Aorta (tissue), 5 donors: ENCODE measurements at places on chromosomes 6 and 20. TPM values are rescaled to one million over a fixed set of nuclear protein-coding genes. Genes with fewer than 3 reads are reported as not detected.

The MAP7 gene
- 2.5 TPM for total RNA-seq

GRCh38 chr6:92180090-92180489, 1239.3 kb downstream of the EPHA7 start:
- H3K4me1 ChIP-seq: no peaks in the 10 kb centered on the region
- H3K27ac ChIP-seq: no peak overlapping the region
- H3K4me3 ChIP-seq: no peak overlapping the region

- H3K27me3 ChIP-seq: no peaks in the 10 kb centered on the region
- H3K4me3 ChIP-seq: no peak overlapping the region
- no peaks in the 10 kb centered on the region for H3K4me1 ChIP-seq
- H3K27ac ChIP-seq: no peak overlapping the region
These were observed 68.3 kb downstream of the PKHD1 start for GRCh38 chr6:52019092-52019491.

DNA sequence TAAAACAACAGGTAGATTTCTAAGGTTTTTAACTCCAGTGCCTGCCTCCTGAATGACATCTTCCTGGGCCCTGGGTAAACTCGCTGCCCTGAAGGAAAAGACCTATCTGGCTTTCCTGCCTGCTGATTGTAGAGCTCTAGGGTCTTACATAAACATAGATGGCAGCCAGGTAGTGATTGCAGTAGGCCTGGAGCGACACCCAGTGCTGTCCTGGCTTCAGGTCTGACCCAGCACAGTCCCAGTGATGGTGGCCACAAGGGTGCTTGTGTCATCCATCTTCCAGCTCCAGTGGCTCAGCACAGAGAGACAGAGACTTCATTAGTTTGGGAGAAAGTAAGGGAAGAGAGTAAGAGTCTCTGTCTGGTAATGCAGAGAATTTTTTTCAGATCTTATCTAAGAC, 542.9 kb upstream of the IMPG1 start:
- no peak for DNase-seq
- no peaks in the 10 kb centered on the region for H3K27me3 ChIP-seq
- H3K4me1 ChIP-seq: no peaks in the 10 kb centered on the region
- no peaks in the 10 kb centered on the region for H3K36me3 ChIP-seq
- no peak overlapping the region for H3K4me3 ChIP-seq

DNA sequence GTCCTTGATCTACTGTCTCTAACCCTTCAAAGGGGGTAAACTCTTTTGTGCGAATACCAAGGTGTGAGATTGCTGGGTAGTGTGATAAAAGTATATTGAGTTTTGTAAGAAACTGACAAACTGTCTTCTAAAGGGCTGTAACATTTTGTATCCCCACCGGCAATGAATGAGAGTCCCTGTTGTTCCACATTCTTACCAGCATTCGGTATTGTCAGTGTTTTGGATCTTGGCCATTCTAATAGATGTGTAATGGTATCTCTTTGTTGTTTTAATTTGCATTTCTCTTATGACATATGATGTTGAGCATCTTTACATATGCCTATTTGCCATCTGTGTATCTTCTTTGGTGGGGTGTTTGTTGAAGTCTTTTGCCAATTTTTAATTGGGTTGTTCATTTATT, 1090.7 kb downstream of the KIF16B start:
- no peaks in the 10 kb centered on the region for H3K27me3 ChIP-seq
- DNase-seq: no peak
- no peaks in the 10 kb centered on the region for H3K4me1 ChIP-seq
- H3K36me3 ChIP-seq: no peaks in the 10 kb centered on the region
- H3K4me3 ChIP-seq: no peak overlapping the region
- H3K27ac ChIP-seq: no peak overlapping the region

The TGM3 gene
- not detected for total RNA-seq

DNA sequence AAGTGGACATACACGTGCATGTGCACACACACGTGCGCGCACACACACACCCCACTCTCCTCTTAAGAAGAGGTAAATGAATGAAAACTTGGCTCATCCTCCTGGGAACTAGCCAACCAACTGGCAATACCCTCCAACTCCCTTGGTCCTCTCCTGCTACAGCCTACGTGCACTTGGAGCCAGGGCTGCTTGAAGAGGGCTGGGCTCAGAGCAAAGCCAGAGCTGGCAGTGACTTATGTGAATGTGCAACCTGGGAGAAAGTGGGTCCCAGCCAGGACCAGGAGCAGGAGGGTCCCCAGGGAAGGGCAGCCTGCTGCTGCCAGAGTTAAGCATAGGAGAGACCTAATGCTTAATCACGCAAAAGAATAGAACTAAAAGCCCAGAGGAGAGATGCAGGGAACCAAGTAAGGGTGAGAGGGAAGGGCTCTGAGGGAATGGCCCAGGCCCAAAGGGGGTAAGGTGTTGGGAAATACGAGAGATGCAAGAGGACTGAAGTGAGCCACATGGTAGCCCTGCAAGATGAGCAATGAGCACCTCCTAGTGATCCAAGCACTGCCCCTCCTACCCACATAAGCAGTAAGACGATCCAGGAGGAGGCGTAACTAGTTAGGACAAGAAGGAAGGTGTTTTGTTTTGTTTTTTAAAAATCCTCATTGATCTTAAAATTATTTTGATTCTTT, 24.7 kb downstream of the TRAF3IP2 start:
- H3K27me3 ChIP-seq: no peaks in the 10 kb centered on the region
- no peaks in the 10 kb centered on the region for H3K4me1 ChIP-seq
- H3K4me3 ChIP-seq: no peak overlapping the region
- no peak overlapping the region for H3K27ac ChIP-seq

DNA sequence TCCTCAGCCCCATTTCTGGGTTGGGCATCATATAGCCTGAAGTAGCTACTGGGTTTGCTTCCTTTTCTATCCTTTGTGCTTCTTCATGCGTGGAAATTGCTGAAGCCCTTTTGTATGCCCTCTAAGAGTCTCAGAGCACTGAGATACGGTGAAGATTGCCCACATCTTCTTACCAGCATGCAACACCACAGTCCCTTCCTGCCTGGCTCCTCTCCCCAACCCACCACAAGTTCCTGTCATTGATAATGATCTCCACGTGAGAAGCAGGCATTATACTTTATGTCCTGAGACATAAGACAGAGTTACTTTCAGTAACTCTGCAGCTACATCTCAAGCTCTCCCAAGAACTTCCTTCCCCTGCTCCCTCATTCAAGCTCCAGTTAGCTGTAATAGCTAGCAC, 15.8 kb upstream of the PLCB4 start:
- H3K4me1 ChIP-seq: peaks cover 4% of the 10 kb centered on the region
- no peaks in the 10 kb centered on the region for H3K27me3 ChIP-seq
- no peaks in the 10 kb centered on the region for H3K36me3 ChIP-seq
- no peak overlapping the region for H3K4me3 ChIP-seq

GRCh38 chr6:134177753-134178160, 125.3 kb upstream of the SLC2A12 start:
- H3K27me3 ChIP-seq: no peaks in the 10 kb centered on the region
- peak overlapping the region; percentile 11 for H3K27ac ChIP-seq
- no peak for DNase-seq
- H3K4me1 ChIP-seq: no peaks in the 10 kb centered on the region
- no peaks in the 10 kb centered on the region for H3K36me3 ChIP-seq
- H3K4me3 ChIP-seq: no peak overlapping the region

The CALHM6 gene
- total RNA-seq: 1.8 TPM

- peak overlapping the region; percentile 99 for H3K27ac ChIP-seq
- no peak for DNase-seq
- H3K36me3 ChIP-seq: peaks cover 5% of the 10 kb centered on the region
- no peaks in the 10 kb centered on the region for H3K4me1 ChIP-seq
- peak overlapping the region; percentile 100 for H3K4me3 ChIP-seq
These were observed 2.0 kb downstream of the FOXC1 start for GRCh38 chr6:1611572-1612298.

DNA sequence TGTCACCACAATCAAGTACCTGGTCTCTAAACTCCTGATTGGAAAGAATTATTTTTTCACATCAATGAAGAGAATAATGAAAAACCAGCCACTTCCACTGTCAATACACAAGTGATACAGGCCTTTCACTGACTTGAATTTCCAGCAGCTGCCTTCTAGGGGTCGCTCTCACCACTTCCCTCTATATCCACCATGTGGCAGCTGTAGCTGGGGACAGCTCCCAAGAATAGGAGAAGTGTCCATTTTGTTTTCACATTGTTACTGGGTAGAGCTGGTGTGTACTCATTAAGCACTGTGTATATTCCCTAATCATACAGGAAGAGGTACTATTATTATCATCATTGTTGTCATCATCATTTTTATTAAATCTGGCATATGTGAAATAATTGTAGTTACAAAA, 438.4 kb upstream of the SPTLC3 start:
- no peak overlapping the region for H3K4me3 ChIP-seq
- no peak overlapping the region for H3K27ac ChIP-seq
- H3K4me1 ChIP-seq: no peaks in the 10 kb centered on the region
- DNase-seq: no peak
- H3K36me3 ChIP-seq: no peaks in the 10 kb centered on the region
- H3K27me3 ChIP-seq: no peaks in the 10 kb centered on the region

DNA sequence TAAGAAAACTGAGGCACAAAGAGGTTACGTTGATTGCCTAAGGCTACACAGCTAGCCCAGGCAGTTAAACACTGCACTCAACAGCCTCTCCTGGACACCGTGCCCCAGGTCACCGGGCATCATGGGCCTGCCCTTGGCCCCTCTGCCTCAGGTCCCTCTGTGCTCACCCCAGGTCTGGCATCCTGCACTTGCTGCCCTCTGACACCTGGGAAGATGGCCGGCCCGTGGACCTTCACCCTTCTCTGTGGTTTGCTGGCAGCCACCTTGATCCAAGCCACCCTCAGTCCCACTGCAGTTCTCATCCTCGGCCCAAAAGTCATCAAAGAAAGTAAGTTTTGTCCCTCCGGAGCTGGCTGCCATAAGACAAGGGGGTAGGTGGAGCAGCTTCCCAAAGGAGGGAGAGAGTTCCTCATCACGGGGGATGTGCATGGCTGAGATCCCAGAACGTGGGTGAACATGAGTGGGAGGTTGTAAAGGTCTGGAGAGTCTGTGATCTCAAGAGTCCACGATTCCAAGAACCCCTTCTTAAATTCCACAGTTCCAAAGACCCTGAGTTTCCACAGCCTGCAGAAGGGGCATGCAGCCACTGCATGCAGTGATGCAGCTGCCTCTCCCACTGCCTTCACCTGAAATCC, 3.0 kb downstream of the BPIFB1 start:
- peak; percentile 59 for DNase-seq
- H3K36me3 ChIP-seq: no peaks in the 10 kb centered on the region

DNA sequence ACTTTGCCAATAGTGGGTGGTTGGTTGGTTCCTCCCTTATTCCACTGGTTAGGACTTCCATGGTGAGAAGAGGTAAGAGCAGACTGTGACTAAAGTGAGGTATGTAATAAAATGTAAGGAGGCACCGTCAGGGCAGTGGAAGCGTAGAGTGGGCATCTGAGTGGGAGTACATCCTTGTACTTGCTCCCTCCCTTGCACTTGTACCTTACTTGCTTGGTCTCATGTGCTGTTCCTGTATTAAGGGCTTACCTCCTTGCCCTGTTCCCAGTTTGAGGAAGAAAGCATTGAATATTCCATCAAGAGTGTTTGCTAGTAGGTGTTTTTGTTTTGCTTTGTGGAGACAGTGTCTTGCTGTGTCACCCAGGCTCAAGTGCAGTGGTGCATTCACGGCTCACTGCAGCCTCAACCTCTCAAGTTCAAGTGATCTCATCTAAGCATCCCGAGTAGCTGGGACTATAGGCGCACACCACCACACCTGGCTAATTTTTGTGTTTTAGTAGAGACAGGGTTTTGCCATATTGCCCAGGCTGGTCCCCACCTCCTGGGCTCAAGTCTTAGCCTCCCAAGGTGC, 25.5 kb downstream of the AMD1 start:
- no peaks in the 10 kb centered on the region for H3K4me1 ChIP-seq
- H3K36me3 ChIP-seq: peaks cover 4% of the 10 kb centered on the region
- no peak overlapping the region for H3K27ac ChIP-seq
- DNase-seq: no peak

GRCh38 chr6:70028926-70029325, 162.6 kb downstream of the COL19A1 start:
- no peak overlapping the region for H3K4me3 ChIP-seq
- H3K27me3 ChIP-seq: no peaks in the 10 kb centered on the region
- H3K36me3 ChIP-seq: no peaks in the 10 kb centered on the region
- no peak for DNase-seq
- no peaks in the 10 kb centered on the region for H3K4me1 ChIP-seq
- no peak overlapping the region for H3K27ac ChIP-seq

DNA sequence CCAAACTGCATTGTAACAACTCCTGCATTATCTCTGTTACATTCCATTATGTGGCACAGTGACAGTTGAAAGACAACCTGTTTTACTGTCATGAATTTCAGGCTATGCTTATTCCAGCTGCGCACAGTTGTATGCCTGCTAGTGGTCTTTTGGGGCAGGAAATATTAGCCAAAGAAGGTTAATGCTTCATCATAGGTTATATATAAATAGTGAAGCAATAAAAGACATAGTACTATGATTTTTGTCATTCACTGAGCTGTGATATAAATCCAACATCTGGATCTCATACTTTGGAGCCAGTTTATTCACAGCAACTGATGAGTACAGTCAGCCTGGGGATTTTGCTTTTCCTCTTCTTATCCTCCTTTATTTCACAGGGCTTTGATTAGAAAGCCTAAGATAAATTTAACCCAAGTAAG, 55.6 kb downstream of the FILIP1 start:
- H3K4me1 ChIP-seq: peaks cover 11% of the 10 kb centered on the region
- no peak overlapping the region for H3K4me3 ChIP-seq
- no peaks in the 10 kb centered on the region for H3K27me3 ChIP-seq
- H3K36me3 ChIP-seq: no peaks in the 10 kb centered on the region
- H3K27ac ChIP-seq: peak overlapping the region; percentile 64
- DNase-seq: no peak

DNA sequence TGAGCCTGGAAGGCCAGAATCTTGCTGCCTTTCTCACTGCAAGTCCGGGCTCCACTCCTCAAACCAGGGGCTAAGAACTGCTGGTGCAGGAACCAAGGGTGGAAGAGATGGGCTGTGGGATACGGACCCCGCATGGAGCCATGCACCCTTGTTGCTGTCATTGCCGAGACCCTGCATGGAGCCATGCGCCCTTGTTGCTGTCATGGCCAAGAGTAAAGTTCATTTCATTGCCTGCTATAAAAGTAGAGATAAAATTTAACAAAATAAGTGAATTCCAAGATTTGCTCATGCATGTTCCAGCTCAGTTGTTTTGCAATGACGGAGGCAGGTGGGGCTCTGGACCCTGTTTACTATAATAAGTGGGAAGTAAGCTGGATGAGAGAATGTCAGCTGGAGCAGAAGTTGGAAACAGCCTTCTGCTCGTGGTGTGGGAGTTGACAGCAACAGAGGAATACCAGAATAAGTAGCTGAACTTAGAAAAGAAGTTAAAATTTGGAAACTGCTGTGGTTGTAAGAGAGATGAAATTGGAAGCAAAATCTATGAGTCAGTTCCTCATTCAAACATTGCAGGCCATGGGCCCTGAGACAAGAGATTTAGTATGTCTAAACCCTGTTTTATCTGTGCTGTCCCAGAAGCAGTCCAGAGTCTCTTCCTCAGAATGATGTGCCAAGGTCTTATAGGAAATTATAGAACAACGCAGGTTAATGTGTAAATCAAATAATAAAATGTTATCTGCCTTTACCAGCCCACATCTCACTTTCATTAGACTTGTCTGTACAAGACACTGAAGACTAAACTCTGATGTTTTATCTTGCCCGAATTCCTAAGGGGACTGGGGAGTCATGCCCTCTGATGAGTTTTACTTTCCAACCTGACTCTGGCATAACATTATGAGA, 15.8 kb upstream of the THBS2 start:
- H3K4me3 ChIP-seq: no peak overlapping the region
- no peaks in the 10 kb centered on the region for H3K36me3 ChIP-seq
- no peaks in the 10 kb centered on the region for H3K27me3 ChIP-seq

- H3K27ac ChIP-seq: no peak overlapping the region
- no peak overlapping the region for H3K4me3 ChIP-seq
- H3K27me3 ChIP-seq: no peaks in the 10 kb centered on the region
- H3K4me1 ChIP-seq: no peaks in the 10 kb centered on the region
These were observed 52.8 kb upstream of the BMP6 start for GRCh38 chr6:7673063-7673536.

The CALHM4 gene
- not detected for total RNA-seq

The NINL gene
- total RNA-seq: 9.1 TPM
